ENCODE measurements at places on chromosomes 16 and 17.
A peak's percentile ranks its signal among the peaks of the same experiment; 100 is the strongest.

DNA sequence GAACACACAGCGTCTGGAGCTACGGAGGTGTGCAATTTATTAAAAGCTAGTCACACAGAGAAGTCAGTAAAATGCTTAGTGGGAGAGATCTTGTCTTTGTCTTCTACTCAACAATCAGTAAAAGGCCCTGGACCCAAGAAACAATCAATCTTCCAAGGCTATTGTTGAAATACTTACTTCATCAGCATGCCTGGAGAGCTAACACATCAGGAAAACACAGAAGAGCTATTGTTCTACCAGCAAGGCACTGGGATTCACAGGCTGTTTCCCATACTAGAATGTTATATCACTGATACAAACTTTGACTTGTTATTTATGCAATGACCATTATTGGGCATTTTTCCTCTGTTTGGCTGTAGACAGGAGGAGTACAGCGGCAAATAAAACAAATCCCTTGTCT is 247.8 kb upstream of the ERCC4 start:
- no peak for DNase-seq

GRCh38 chr17:57962279-57963148 is 7.3 kb upstream of the CUEDC1 start:
- no peak for DNase-seq

DNA sequence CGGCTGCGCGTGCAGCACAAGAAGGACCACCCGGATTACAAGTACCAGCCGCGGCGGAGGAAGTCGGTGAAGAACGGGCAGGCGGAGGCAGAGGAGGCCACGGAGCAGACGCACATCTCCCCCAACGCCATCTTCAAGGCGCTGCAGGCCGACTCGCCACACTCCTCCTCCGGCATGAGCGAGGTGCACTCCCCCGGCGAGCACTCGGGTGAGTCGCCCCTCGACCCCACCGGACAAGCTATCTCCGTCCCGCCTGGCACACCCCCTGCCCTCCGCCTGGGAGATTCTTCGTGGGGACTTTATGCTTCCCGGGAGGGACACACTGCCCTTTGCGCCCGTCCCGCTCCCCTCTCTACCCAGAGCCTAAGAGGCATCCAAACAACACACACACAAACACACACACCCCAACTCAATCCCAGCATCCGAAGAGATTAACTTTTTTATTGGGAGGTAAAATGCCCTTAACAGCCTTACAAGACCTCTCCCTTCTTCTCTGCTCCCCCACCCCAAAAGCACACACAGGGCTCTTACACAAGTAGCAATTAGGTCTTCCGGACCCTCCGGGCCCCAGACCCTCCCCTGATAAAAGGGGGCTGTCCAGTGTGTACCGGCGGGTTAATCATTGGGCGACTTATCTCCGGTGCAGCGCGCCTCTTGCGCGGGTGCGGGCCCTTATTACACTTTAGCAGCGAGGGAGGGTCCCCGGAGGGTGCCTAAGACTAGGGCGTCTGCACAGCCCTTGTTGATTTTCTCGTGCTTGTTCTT is 2.1 kb downstream of the SOX9 start:
- DNase-seq: peak; percentile 71

DNA sequence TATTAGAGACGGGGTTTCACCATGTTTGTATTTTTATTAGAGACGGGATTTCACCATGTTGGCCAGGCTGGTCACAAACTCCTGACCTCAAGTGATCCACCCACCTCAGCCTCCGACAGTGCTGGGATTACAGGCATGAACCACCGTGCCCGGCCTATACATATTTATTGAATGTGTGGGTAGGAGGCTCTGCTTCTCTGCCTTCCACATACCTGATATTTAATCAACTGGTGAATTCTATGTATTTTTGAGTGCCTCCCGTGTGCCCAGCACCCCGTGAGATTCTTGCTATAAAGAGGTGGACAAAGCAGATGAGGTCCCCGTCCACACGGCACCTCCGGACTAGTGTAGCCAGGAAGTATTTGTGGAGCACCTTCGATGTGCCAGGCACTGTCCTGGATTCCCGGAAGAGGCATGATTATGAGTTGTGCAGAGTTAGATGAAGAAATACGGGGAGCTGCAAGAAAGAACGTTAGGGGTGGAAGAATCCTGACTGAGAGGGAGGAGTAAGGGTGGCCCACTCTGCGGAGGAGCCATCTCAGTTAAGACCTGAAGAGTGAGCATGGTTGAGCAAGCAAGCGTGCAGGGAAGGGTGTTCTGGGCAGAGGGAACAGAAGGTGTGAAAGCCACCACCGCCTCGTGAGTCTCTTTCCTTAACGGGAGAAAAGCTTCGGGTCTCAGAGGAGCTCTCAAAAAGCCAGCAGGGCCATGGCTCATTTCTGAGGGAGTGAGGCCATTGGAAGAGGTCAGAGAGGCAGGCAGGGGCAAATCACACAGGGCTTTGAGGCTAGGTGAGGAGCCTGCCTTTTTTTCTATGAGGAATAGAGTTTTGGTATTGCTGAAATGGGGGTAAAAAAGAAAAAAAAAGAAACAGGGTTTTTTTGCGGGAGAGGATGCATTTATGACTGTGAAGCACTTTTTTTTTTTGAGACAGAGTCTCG is 21.2 kb downstream of the CRISPLD2 start:
- no peak for DNase-seq

DNA sequence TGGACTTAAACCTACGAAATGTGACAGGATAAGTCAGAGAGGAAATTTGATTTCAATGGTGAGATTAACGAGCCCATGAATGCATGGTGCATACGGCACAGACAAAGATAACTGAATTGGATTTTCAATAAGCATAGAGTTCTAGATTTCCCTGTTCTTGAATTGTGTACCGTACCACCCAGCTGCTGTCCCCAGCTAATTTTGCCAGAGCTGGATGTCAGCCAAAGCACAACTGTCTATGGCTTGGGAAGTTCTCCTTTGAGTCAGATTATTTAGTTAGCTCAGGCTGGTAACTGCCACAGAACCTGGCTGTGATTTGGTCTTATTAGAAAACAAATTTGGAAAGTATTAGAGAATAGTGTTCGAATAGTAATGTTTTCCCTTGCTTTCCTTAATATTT is 143.1 kb downstream of the CDH13 start:
- DNase-seq: no peak

Measured in mesenchymal stem cell (in vitro differentiated cells and primary cell).